ENCODE measurements at places on chromosomes 3 and 15.

DNA sequence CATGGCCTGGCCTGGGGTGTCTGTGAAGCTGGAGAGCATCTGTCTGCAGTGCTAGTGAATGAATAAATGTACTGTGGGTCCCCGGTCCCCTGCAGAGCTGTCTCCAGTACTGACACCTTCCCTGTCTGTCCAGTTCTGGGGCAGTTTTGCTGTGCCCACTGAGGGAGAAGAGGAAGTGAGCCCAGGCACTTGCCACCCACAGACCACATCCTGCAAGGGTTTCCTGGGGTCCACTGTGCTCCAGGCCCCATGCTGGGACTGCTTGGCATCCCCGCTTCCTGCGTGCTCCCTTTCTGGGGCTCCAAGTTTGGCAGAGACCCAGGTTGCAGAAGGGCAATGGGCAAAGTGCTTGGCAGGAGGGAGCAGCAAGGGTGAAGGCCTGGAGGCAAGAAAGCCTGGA, 4.9 kb upstream of the SLC6A6 start:
- no peak for DNase-seq

DNA sequence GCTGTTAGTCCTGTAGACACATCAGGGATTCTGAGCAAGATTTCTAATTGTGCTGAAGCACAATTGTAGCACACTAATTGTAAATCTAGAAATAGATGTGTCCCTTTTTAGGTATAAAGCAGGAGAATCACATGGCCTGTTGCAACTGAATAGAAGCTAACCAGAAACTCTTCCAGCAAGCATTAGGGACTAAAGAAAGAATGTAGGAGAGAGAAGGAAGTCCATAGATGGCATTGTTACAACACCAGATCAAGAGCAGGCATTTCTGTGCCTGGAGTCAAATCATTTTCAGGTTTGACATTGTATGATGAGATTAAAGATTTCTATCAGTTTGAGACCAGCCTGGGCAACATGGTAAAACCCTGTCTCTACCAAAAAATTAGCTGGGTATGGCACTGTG, 27.4 kb downstream of the CALML4 start:
- no peak for DNase-seq

GRCh38 chr3:147736226-147736625, 327.1 kb downstream of the ZIC1 start:
- no peak for DNase-seq

GRCh38 chr3:13141183-13141582, 68.0 kb upstream of the IQSEC1 start:
- DNase-seq = no peak

DNA sequence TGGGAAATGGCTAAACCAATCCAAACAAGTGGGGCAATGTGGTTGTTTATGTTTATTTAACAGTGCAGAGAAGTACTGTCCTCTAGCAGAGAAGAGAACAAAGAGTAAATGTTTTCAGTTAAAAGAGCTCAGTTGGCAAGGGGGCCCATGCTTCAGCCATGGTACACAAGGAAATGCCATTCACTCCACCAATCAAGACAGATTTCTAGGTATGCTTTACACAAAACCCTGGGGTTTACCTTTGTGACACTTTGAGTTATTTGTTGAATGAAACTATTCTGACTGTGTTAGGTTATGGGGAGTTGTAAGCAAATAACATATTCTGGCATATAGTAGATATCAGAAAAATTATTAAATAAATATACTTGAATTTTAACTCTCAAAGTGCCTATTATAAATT, 228.5 kb upstream of the MME start:
- no peak for DNase-seq

GRCh38 chr3:20111836-20112235, 71.6 kb downstream of the KAT2B start:
- no peak for DNase-seq

GRCh38 chr15:62280625-62281024, 115.5 kb upstream of the C2CD4B start:
- DNase-seq = no peak
